ENCODE measurements at places on chromosomes 4 and X.

DNA sequence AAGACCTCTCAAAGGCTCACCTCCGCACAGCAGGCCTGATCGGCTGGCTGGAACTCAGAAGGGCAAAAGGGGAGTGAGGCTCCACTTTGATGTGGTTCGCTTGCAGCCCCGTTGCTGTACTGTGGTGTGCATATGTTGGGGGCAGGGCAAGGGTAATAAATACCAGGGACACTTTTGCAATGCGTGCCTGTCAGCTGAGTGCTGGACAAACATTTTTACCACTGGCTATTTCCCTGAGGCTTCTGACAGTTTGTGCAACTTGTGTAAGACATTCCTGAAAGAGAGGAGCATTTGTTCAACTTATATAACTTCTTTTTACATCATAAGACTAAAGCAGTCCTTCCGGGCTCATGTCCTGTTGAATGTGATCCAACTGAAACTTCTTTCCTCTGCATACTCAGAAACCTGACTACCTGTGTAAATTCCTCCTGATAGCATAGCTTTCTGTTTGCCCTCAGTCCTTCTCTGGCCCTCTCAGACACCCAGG, 82.3 kb downstream of the SPRY1 start:
- no peak for DNase-seq

DNA sequence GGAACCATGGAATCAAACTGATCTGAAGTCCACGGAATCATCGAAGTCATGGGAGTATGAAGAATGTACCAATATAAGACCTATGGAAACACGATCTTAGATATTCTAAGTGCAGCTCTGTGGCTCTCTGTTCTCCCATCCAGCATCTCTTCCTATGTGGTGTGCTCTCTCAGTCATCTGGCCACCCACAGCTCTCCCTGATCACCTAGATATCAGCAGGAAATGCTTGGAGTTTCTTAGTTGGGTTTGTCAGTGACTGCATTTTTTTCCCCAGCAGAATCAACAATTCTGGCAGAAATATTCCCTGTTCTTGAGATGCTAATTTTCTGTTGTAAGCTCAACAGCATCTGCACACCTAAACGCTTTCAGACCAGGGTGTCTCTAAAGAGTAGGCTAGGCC, 94.1 kb downstream of the GC start:
- no peak for DNase-seq

GRCh38 chrX:155662282-155662681, 49.5 kb upstream of the TMLHE start:
- DNase-seq: no peak

DNA sequence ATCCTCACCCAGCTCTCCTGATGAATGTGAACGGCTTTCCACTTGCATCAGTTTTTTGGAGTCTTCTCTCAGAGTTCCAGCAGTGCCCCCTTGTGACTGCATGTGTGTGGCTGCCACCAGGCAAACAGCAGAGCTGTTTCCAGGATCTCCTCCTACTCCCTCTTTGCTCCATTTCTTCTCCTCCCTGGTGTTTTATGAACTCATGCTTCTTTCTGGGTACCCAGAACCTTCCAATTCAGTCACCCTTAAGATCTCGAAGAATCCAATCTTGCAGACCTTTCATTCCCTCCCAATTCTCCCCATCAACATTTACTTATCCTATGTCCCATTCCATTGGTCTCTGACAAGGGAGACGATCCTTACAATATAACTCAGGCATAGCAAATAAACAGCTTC, 6.8 kb upstream of the TCEANC start:
- no peak for DNase-seq

- DNase-seq: no peak
Observed at GRCh38 chrX:75131973-75132627, 24.0 kb downstream of the ABCB7 start.

- no peak for DNase-seq
Observed at GRCh38 chr4:47510506-47511143, 25.6 kb downstream of the ATP10D start.

- no peak for DNase-seq
Observed at GRCh38 chr4:91746551-91746950, 557.2 kb upstream of the GRID2 start.

DNA sequence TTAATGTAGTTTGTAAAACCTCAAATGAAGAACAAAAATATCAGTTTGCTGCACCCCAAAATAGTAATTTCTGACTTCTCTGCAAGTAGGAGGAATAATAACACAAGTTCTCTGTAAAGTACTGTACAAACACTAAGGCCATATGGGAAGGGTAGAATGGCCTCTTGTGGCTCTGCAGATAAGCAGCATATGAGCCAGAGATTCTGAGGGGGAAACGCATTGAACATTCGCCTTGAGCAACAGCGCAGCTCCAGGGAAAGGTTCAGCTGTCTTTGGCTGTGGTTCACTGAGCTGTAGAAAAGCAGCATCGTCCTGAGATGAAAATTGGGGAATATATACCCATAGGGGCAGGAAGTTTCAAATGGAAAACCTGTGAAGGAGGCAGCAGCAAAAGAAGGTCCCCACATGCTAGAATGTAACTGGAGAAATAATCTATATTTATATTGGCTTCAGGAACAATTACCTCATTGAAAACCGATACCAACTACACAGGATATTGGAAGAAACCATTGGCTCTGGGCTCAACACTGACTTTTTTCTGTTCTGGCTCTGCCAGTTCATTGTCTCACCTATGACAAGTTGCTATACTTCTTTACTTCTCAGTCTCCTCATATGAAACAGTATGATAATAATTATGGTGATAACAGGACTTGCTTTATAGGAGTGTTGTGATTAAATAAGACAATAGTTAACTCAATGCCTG, 357.6 kb upstream of the CPEB2 start:
- no peak for DNase-seq

DNA sequence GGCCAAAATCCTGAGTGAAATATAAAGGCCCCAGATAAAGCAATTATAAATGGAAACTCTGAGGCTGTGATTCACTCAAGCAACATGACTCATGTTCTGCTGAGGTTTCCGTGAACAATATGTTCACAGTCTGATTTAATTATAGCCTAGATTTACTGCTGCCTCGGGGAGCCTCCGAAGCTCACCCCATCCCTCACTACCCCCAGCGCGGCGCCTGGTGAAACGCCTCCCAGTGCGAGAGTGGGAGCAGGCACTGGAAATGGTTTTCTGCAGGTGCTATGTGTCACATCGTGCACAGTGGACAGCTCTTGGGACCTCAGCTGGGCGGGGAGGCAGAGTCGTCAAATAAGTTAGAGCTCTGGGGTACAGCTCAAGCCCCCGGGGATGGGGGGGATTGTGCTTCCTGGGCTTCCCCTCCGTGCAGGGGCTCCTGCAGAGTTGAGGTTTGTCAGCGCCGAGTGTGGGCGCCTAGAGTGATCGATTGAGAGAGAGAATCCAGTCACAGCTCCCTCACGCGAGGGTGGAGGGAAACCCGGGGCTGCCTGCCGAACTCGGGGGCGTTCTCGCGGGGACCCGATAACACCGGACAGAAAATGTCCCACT, 110.6 kb downstream of the PHKA2 start:
- no peak for DNase-seq

- DNase-seq: no peak
Observed at GRCh38 chr4:8759987-8760386, 111.7 kb downstream of the HMX1 start.

DNA sequence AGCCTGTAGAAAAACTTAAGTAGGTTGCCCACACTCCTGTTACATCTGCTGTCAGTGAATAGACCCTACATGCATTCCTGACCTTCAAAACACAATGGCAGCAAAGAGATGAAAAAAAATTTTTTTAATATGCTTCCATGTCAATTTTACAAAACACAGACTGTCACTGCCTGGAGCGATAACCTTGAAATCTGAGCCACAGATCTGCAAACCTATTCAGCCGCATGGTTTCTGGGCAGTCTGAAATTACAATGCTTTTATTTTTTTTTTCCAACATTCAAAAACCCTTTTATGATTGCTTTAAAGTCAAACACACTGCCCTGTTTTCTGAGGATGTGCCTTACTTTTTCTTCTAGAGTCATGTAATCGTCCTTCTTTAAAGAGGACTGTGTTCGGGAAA, 264.9 kb upstream of the PUDP start:
- no peak for DNase-seq

DNA sequence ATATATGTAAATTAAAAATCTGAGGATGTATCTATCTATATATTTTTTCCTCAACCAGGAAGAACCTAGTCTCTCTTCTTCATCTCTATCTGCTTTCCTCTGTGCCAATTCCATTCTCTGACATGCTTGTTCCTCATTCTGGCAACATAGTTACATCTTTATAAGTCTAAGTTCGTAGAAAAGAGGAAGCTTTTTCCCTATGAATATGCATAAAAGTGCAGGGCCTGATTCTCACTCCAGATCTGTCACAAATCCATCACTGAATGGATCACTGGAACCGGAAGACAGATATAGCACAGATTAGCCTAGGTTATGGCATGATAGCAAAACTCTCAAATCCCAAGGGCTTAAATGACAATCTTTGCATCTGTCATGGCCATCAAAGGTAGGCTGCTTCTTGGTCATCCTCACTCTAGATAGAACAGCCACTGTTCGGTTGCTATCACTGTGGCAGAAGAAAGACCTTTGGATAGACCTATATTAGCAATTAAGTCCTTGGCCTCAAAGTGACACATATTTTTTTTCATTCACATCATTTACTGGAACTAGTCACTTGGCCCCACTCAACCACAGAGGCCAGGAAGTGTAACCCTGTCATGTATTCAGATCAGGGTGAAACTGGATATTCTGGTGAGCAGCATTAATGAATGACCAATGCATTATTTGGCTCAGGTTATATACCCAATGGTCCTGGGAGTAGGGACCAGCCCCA, 22.2 kb downstream of the DTHD1 start:
- no peak for DNase-seq

- DNase-seq: no peak
Observed at GRCh38 chr4:129515356-129515755, 419.4 kb downstream of the C4orf33 start.

DNA sequence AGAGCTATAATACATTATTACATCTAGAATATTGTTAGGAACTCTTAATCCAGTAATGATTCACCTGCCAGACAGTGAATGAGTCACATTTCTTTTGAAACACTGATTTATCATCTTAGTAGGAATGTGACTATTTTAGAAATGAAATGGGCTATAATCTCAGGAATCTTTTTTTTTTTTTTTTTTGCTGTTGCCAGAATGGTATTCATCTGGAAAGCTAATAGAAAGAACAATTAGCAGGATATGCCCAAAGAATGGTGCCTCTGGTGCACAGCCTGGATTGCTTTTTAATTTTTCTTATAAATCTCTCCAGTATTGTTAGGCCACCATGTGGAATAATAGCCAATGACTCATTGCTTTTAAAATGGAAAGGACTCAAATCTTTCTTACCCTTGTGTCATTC, 181.1 kb upstream of the SMIM31 start:
- DNase-seq: no peak

- no peak for DNase-seq
Observed at GRCh38 chr4:143586080-143586479, 72.6 kb downstream of the SMARCA5 start.

DNA sequence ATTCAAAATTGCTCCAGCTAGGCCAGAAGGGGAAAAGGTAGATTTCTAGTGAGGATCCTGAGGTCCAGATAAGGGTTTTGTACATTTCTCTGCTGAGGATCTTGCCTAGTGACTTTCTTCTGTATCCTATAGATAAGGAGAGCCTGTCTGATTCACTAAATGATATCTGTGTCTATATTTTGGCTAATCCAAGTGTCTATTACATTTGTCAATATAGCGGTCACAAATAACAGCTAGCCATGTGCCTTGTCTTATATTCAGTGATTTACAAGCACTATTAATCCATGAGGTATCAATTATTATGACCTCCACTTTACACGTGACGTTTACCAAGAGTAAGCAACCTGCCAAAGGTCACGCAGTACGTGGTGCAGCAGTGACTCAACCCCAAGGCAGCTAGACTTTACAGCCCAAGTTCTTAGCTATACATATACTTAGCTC, 41.6 kb downstream of the TMEM165 start:
- no peak for DNase-seq

DNA sequence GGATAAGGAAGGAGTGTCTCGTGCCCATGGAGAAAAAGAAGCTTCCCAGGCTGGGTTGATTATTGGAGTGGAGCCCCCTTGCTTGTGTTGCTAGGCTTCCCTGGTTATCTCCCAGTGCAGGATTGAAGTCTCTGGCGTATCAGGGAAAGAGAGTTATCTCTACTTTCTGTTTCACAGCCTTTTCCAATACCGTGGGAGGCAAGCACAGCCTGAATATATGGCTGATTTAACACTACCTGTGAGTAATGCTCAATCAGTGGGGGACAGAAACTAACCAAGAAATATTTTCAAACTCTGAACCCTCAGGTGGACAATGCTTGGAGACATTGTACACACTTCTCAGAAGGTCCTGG, 65.2 kb downstream of the SERPINA7 start:
- DNase-seq: no peak

DNA sequence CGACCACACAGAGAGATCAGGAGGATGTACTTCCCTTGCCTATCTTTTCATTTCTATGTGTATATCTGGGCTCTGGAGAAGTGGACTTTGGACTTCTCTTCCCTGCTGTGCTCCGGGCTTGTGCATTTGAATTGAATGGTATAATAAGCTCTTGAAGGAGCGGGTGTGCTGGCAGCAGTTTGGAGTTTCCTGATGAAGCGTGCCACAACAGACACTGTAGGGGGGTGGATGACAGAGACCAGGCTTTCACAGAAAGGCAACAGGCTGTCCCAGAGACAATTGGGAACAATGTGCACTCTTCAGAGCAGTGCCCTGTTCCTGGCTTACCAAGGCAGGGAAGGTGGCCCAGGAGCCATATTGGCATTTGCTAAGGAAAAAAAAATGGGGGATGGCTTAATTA, 170.1 kb downstream of the FRMPD4 start:
- no peak for DNase-seq

- DNase-seq: no peak
Observed at GRCh38 chr4:107468812-107469211, 251.2 kb downstream of the PAPSS1 start.

GRCh38 chrX:154655786-154656185, 2.4 kb upstream of the CTAG2 start:
- no peak for DNase-seq

GRCh38 chr4:147941373-147941772, 209.5 kb downstream of the ARHGAP10 start:
- no peak for DNase-seq

DNA sequence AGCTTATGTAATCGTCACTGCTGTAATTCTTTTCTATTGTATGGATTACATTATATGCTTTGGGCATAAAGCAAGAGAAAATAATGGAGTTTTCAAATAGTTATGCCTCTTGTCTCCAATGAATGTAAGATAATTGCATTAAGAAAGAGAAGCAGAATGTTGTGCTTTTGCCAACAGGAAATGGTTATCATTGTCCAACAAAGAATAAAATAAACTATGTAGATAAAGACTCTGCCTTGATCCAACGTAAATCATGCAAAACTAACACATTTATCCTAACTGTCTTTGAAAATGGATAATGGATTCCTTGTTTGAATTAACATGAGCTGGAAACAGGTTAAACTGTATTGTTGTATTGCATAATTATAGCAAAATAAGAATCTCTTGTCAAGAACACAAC, 1709.0 kb downstream of the PCDH7 start:
- DNase-seq: no peak

DNA sequence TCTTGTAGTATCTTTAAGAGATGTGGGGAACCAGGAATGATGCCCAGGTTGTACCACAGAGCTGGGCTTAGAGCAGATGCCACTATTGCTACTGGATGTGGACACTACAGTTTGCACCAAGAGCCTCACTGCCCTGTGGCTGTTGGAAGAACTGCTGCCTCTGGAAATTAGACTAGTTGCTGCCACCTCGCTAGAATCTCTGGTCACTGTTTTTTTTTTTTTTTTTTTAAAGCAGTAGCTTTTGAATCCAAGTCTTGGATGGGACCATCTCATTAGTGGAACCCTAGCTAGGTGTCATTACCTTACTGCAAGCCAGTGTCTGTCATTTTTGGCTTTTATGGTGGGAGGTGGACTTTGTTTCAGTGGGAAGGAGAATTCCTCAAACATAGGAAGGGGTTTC, 105.5 kb downstream of the ARHGAP10 start:
- no peak for DNase-seq

All from activated naive CD8-positive, alpha-beta T cell treated with anti-CD3 and anti-CD28 coated beads, Interleukin-2, amount 50 U/mL, for 16 hours (primary cell).